COR-L47 (cell line): ENCODE measurements at places on chromosomes 6 and 20.

DNA sequence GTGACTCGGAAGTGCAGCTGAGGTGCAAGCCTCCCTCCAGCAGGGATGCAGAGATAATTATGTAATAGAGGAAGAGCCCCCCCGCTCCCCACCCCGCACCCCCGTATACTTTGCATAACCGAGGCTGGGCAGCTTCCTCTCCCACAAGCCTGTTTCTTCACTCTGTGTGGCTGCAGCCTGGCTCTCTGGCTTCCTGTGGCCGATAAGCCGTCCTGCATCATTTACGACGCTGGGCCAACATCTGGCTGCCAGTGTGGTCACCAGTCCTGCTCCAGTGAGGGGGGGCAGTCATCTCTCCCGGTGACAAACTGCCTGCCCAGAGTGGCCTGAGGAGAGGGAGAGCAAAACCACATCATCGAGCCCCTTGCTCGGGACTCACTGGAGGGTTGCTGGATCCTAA lies 59.2 kb downstream of the RBM38 start:
- DNase-seq: no peak

DNA sequence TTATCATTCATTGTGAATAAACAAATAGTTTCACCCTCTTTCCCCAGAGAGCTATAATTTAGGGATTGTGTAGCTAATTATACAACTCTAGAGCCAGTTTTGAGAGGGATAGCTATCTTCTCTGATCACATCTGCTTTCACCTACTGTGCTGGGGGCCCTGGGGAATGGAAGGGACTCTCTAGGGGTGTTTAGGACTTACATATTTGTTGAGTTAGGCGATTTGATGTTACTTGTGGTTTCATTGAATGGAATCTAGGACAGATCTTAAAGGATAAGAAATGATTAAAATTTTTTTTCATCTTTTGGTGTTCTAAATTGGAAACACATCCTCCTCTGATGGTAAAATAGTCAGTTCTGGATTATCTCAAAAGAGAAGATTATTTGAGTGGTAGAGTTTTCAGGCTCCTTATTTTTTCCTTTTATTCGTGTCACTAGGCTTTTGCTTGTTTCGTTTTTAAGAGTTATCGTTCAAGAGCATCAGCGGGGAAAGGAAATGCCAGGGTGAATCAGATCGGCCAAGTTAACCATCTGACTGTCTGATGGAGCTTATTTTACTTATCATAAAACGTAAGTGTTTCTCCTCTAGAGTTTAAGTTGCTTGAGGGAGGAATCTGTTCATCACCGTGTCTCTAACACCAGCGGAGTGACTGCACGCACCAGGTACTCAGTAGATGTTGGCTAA lies 236.7 kb downstream of the FARS2 start:
- peak; percentile 64 for DNase-seq

- DNase-seq: no peak
Observed at GRCh38 chr6:159194421-159194820, 25.2 kb downstream of the FNDC1 start.

DNA sequence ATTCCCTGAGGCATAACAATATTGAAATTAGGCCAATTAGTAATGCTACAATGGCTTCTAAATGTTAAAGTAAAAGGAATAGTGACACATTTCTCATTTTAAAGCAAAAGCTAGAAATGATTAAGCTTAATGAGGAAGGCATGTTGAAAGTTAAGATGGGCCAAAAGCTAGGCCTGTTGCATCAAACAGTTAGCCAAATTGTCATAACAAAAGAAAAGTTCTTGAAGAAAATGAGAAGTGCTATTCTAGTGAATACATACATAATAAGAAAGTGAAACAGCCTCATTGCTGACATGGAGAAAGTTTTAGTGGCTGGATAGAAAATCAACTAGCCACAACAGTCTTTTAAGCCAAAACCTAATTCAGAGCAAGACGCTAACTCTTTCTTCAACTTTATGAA lies 12.9 kb downstream of the OR2A4 start:
- no peak for DNase-seq

DNA sequence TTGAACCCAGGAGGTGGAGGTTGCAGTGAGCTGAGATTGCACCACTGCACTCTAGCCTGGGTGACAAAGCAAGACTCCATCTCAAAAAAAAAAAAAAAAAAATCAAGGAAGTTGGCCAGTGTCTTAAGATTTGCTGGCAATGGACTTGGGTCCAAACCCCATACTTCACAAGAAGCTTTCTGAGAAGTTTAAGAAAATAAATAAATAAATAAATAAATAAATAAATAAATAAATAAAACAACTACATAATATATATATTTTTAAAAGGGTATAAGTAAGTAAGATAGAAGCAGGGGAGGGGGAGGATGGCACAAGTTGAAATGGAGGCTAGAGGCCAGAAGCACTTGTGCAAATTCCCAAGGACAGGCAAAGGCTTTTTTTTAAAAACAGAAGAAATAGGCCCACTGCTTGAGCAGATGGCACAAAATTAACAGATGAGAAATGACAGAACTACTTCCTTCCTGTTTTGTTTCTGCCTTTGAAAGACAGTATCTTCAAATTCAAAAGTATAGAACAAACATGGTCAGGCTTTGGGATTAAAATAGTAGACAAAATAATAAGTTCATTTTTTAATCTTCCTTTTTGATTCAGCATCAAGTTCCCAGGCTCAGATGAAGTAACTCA lies 287.7 kb downstream of the ALDH8A1 start:
- no peak for DNase-seq
